ENCODE measurements at places on chromosomes 3 and 15.

DNA sequence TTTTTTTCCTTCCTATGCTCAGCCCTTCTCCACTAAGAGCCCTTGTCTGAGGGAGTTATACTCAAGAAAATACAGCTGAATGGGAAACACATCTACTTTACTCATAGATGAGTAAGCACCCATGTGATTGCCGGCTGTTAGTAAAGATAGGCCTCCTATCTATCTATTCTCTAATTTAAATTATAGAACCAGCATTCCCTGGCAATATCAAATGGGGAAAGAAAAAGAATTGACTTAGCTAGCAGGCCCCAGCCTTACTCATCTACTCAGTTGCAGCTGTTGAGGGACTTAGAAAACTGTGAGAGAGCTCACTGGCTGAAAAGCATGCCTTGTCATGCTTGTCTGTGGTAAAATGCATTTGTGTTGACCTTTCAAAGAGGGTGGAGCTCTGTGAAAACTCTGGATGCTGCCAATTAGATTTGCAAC, 116.9 kb upstream of the LRRFIP2 start:
- no peak for DNase-seq

GRCh38 chr15:63531586-63531985, 27.2 kb downstream of the USP3 start:
- DNase-seq, result peak; percentile 19

DNA sequence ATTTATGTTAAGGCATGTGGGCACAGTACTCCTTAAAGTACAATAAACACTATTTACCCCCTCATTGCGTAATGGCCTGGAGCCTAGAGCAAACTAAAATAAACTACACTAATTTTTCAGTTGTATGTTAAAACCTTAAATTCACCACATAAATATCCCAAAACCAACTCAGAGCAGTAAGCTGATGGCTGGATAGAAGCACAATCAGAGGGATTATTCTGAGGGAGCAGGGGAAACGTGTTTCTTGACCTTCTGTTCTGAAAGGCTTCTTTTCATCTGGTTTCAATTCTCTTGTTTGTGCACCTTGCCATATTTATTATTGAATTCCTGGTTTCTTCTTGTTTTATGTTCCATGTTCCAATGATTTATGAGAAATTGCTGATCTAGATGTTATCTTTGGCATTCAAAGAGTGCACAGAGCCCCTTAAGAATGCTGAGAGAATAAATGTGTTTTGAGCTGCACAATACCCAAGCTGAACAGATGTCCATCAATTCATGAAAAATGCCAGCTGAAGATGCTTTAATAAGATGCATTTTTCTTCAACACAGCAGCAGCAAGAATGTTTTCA, 29.6 kb downstream of the RPL22L1 start:
- no peak for DNase-seq

DNA sequence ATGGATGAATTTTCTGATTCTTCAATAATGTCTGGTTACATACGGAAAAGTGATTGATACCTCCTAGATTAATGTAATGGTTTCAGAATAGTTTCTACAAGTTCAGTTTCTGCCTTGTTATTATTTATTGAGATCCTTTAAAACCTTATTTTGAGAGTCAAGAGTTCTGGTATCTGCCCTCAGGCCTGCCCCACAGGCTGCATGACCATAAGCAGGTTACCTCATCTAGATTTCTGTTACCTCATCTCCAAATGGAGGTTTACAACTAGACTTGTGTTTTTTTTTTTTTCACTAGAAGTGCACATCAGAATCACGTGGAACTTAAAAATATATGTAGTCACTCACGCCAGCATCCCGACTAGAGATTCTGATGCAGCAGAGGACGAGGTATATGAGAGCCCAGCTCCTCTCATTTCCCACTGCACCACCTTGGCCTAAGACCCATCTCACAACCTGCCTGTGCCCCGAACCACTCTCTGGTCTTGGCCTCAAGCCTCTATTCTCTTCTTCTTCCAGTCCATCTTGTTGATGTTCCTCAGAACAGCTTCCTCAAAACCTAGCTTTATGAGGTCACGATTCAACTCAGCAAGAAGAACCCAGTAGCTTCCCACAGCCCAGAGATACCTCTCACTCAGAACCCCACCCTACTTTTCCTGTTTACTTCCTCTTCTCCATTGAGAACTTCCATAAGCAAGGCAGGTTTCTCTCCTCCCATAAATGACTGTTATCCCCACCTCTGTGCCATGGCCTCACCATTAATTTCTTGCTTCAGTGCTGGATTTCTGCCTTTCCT, 353.4 kb downstream of the CHST2 start:
- no peak for DNase-seq

DNA sequence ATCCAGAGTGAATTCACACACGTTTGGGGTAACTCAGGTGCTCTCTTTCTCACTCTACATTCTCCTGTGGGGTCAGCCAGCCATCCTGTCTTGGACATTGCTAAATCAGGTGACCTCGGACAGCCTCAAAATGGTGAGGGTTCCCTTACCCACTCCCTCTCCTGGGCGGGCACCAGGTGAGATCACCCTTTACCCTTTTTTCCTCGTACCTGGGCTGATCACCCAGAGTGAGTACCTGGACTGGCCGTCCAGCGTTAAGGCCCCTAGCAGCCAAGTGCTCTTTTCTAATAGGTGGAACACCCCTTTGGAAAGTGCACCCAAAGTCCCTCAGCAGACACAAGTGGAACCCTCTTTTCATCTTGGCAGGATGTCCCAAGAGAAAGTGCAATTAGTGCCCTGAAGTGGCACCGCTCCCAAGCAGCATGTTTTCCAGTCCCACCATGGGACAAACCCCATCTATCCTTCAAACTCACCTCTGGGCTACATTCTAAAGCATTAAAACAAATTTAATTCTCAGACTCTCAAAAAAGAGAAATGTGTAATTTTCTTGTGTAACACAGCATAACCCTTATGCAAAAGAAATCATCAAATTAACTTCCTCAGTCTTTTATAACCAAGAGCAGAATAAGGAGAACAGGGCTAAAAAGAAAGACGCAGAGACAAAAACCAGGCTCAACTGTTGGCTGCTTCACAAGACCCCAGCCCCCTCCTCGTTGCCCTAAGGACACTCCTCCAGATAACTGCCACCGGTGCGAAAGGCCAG, 20.7 kb downstream of the TRANK1 start:
- DNase-seq, result no peak

- no peak for DNase-seq
These were observed 8.7 kb upstream of the CAMK1 start for GRCh38 chr3:9778143-9779074.

DNA sequence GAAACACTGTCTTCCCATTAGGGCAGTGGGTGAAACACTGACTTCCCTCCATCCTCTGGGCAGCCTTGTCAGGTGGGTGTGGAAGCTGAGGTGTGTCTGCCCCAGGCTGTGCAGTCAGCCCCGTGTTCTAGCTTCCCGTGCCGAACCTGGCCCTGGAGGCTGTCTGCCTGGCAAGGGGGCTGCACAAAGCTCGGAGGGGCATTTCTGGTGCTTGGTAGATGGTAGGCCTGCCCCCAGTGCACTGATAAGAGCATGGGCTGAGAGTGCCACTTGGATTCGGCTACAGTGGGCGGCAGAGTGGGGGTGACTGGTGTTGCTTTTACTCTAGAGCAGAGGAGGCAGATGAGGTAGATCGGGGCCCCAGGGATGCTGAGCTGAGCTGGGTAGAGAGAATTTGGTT, 21.3 kb downstream of the IGF1R start:
- no peak for DNase-seq

- DNase-seq, result peak; percentile 62
These were observed 306.3 kb downstream of the ZPLD1 start for GRCh38 chr3:102741105-102741504.

GRCh38 chr15:80587007-80587406, 108.1 kb upstream of the ABHD17C start:
- no peak for DNase-seq

DNA sequence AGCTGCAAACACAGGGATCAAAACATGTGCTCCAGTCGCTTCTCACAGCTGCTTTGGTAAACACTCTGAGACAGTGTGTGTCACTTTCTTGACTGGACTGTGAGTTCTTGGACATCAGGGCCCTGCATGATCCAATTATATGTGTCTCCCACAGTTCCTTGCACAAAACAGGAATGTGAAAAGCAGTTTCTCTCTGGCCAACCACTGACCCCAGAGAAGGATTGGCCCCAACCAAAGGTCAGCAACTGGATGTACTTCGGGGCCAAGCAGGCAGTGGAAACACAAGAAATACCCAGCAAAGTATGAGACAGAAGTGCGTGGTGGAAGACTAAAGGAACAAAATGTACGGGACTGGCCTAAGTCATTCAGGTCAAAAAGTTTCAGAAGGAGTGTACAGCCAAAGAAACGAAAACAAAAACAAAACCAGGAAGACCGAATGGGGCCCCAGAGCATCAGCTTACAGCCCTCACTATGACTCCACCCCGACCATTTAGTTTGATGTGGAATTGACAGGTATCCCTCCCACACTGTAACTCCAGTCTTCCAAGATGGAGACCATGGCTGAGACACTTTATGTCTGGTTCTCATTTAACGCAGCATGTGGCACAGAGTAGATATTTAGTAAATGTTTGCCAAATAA, 76.7 kb upstream of the LPP start:
- DNase-seq, result no peak

- no peak for DNase-seq
These were observed 22.6 kb upstream of the CACNA2D2 start for GRCh38 chr3:50525987-50526386.

GRCh38 chr15:49270541-49271421, 100.7 kb downstream of the GALK2 start:
- no peak for DNase-seq

DNA sequence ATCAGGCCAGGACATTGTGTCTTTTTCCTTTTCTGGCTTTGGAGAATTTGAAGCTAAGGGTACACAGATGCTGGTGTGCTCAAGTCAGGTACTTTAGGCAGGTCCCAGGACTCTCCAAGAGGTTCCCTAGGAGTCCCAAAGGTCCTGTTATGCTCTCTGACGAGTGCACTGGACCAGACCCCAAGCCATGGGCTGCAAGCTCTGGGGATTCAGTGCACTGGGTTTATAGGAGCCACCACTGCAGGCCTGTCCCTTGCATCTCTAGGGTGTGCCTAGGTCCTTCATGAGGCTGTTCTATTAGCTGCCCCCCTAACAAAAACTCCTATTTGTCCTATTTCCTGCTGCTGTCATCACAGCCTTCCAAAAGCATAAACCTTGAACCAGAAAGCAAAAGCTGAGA, 31.9 kb upstream of the BFSP2 start:
- no peak for DNase-seq

- no peak for DNase-seq
These were observed 92.8 kb upstream of the NMNAT3 start for GRCh38 chr3:139770577-139770976.

DNA sequence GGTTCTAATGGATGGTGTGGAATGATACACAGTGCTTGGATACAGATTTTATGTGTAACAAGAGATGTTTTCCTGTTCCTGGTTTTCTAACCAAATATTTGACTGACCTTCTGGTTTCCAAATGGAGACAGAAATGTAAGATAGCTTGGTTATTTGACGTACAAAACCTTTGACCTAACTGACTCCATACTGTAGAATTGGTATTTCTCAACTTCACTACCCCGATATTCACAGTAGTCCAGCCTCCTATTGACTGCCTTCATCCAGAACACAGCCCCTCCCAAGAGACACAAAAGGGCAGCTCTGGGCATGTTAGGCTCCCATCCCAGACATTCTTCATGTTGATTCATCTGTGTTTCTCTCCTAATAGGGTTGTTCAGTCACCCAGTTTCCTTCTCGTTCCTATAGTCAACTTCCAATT, 33.4 kb downstream of the MYO1E start:
- DNase-seq, result no peak

- DNase-seq, result peak; percentile 3
These were observed 70.3 kb downstream of the SCN5A start for GRCh38 chr3:38579141-38579540.

DNA sequence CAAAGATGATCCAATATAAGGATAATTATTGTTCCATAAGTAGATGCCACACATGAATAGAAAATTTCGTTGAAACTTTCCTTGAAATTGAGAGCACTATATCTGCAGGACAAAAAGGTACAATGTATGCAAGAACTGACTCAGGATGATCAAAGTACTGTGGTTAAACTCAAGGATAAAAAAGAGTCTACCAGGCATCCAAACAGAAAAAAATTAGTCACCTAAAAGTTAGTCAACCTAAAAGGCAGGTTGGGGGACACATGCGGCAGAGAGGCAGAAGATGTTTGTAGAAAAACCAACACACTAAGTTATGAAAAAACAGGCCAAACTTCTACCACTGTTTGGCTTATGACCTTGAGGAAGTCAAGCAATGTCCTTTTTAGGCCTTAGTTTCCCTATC, 68.7 kb downstream of the GSK3B start:
- DNase-seq, result no peak

GRCh38 chr15:39573287-39573686, 7.6 kb upstream of the THBS1 start:
- DNase-seq, result peak; percentile 10

GRCh38 chr3:198079771-198080520, 119.9 kb downstream of the LMLN start:
- peak; percentile 78 for DNase-seq

GRCh38 chr3:194133661-194134230, 2.2 kb upstream of the HES1 start:
- peak; percentile 78 for DNase-seq

DNA sequence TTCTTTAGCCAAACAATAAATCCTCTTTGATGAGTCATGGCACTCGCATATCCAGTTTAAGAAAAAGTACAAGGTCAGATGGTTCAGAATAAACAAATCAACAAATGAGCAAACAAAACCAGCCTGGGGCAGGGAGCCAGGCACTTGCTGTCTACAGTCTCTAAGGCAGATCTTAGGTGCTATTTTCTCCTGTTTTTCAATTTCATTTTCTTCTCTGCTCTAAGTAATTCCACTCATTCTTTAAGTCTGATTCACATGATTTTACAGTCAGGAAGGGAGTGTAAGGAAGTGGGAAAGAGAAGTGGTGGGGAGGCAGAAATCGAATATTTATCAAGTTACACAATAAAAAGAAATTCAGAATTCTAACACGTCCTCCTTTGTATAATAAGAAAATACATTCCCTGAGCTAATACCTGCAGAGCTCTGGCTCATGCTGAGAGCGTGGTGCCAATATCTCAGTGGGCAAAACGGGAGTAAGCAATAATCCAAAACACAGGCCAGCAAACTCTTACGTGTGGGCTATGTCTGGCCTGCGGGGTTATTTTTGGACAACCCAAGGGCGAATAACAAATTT, 298.6 kb downstream of the ADAMTS17 start:
- DNase-seq, result peak; percentile 59

- DNase-seq, result no peak
These were observed 31.5 kb upstream of the FBLN2 start for GRCh38 chr3:13517253-13517977.

DNA sequence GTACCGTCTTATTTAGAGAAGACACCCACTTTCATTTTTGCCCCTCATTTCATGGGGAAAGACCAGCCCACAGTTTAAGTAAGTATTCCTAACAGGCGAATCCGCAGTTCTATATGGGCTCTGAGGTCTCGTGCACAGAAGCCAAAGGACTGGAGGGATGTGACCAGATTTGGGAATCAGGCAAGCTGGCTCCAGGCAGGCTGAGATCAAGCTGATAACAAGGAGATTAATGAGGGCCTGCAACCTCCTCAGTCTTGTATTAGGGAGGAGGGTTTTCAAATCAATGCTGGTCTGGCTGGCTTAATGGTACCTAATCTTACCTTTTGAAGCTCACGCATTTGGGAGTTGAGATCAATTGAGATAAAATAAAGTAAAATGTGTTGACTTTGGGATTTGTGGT, 15.3 kb downstream of the ST8SIA2 start:
- no peak for DNase-seq

GRCh38 chr3:113194823-113195401, 16.4 kb upstream of the BOC start:
- no peak for DNase-seq

- no peak for DNase-seq
These were observed 51.6 kb upstream of the GRM7 start for GRCh38 chr3:6809349-6809748.

GRCh38 chr3:177147790-177148189, 49.5 kb downstream of the TBL1XR1 start:
- no peak for DNase-seq

Measured in DMS53 (cell line).